ENCODE measurements at places on chromosomes 6 and 20.

DNA sequence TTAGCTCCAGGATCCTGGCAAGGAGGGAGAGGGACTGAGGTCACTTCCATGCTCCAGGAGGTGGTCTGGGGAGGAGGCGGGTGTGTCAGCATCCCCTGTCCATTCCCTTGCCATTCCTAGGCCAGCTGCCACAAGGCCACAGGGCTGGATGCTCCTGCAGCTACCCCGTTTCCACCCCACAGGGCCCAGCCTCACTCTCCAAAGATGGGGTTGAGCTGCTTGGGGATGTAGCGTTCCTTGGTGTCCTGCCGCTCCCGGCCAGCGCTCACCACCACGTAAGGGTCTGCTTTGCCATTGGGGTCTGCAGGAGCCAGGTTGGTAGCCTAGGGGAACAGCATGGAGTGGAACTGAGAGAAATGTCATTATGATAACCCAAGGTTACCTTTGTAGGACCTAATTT is 23.0 kb downstream of the ERGIC3 start:
- DNase-seq, result no peak

GRCh38 chr20:16434062-16434664 is 139.1 kb downstream of the KIF16B start:
- peak; percentile 21 for DNase-seq

GRCh38 chr6:48136856-48137255 is 25.9 kb upstream of the PTCHD4 start:
- DNase-seq, result no peak

DNA sequence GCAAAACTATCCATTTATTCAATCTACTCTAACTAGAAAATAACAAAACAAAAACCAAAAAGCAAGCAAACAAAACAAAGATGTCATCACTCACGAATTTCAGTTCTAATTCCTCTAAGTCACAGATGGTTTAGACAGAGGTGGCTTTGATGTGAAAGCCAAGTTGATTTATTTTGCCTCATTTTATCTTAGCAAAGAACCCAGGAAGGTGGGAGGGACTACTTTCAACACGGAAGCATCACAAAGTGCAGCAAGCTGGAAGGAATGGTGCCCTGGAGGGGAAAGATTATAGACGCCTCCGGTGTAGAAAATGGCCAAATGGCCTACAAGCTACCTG is 88.4 kb downstream of the LAMP5 start:
- no peak for DNase-seq

- no peak for DNase-seq
Observed at GRCh38 chr6:89085409-89086205, 5.1 kb downstream of the PNRC1 start.

DNA sequence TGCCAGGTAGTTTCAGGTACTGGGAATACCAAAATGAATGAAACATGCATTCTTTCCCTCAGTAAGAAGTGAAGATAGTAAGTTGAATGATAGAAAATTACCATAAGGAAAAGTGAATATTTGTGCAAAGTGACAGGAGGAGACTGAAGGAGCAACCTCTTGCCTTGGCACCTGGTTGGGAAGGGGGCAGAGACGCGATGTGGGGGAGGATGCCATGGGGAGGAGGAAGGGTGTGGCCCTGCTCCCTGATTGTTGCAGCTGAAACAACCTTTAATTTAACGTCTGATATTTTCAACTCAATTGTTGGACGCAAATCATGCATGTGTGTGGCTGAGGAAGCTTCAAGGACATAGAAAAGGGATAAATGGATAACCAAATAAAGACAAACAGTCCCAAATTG is 72.1 kb upstream of the ENPP5 start:
- no peak for DNase-seq

DNA sequence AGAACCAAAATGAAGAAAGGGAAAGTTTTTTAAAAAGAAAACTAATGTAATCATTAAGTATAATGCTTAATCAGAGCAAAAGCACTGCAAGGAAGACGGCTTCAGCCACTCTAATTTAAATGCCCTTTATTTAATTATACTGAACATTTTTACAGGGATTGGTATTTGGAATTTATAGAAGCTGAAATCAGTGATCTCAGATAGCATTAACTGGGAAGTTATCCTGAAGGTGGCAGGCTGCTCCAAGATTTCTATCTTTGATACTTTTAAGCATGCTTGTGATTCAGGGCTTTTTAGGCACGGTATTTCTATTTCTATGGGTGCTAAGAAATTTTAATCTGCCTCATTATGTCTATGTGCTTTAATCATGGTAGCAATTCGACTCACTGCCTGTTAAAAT is 1.3 kb upstream of the NDUFAF4 start:
- no peak for DNase-seq

DNA sequence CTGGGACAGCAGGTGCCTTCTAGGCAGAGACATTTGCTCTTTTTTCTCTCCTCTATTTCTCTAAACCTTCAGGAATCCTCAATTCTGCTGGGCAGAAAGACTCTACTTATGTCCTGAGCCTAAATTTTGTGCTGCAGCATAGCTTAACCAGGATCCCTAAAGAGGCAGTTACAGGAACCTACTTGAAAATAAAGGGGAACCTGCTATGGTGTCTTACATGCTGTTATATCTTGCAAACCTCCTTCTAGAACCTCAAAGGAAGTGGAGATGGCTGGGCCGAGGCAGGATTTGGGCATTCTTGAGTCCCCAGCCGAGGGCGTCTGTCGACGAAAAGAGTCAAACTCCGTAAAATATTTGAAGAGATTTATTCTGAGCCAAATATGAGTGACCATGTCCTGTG is 17.1 kb upstream of the GMNN start:
- DNase-seq, result no peak

DNA sequence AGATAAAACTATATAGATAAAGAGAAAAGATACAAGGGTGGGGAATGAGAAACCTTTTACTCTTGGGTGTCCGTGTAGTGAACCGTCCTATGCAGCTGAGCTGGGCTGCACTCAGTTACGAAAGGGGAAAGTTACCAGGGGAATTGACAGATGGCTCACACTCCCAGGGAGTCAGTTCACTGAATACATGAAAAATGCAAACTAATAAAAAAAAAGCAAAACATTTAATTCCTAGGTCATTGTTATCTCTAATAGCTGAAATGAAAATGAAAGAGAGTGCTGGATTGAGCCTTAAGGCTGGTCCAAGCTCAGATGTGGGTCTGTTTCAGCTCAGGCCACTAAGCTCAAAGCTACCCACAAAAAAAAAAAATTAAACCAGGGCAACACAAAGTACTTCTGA is 138.0 kb downstream of the THBS2 start:
- no peak for DNase-seq

DNA sequence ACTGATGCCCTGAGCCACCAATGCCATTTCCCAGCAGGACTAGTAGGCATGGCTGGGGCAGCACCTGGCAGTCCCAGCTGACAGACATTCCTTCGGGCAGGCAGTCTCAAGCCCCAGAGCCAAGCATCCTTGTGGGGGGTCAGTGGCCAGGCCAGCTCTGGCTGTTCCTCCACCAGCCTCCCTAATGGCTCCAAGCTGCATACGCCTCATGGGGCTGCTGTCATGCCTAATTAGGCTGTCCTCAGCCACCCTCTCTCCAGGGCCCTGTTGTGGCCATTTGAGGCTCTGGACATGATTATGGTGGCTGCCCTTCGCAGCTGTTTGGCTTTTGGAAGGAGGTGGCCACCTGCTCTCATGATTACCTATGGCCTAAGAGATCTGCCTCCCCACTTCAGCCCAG is 79.4 kb downstream of the DLGAP4 start:
- no peak for DNase-seq

DNA sequence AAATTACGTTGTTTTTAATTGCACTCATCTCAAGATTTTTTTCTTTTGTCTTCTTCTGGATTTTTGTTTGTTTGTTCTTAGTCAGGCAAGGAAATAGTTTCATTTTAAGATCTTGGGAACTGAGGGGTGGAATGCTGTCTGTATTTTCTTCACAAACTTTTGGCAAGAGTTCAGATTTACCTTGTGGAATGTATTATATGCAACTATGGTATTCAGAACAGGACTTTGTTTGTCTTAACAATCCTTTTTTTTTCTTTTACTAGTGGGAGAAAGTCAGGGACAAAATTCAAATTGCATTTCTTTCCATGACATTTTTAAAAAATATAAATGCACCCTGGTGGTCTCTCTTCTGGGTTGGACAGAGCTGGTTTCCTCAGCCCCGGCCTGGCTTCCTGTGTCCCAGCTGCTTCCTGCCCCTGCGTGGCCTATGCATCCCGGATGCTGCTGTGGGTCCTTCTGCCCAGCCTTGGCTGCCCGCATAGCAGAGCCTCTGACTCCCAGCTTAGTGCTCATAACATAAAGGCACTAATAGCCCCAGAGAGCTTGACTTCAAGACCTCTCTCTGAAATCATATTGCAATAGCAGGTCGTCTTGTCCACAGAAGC is 520.7 kb downstream of the QKI start:
- no peak for DNase-seq

- no peak for DNase-seq
Observed at GRCh38 chr6:109314313-109314712, 68.0 kb downstream of the CD164 start.

DNA sequence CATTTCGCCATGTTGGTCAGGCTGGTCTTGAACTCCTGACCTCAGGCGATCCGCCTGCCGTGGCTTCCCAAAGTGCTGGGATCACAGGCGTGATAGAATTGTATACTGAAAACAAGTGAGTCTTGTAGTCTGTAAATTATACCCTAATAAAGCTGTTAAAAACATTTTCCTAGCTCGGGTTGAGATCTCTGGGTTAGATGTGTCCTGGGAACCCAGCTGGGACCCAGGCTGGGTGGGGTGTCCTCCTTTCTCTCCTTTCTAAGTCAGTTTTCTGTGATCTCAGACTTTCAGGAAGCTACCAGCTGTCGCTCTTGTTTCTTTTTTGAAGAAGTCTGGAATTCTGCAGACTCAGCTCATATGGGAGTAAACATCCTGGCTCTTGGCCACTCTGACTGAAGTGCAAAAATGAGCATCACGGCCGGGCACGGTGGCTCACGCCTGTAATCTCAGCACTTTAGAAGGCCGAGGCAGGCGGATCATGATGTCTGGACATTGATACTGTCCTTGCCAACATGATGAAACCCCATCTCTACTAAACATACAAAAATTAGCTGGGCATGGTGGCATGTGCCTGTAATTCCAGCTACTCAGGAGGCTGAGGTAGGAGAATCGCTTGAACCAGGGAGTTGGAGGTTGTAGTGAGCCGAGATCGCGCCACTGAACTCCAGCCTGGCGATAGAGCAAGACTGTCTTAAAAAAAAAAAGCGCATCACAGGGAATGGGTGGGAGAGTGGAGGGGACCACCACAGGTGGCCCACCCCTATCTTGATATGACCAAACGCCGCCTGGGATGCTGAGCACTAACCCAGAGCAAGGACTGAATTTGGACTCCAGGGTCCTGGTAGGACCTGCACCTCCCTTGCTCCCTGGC is 9.9 kb upstream of the PCIF1 start:
- DNase-seq, result no peak

GRCh38 chr6:165098165-165098564 is 211.2 kb downstream of the C6orf118 start:
- no peak for DNase-seq

DNA sequence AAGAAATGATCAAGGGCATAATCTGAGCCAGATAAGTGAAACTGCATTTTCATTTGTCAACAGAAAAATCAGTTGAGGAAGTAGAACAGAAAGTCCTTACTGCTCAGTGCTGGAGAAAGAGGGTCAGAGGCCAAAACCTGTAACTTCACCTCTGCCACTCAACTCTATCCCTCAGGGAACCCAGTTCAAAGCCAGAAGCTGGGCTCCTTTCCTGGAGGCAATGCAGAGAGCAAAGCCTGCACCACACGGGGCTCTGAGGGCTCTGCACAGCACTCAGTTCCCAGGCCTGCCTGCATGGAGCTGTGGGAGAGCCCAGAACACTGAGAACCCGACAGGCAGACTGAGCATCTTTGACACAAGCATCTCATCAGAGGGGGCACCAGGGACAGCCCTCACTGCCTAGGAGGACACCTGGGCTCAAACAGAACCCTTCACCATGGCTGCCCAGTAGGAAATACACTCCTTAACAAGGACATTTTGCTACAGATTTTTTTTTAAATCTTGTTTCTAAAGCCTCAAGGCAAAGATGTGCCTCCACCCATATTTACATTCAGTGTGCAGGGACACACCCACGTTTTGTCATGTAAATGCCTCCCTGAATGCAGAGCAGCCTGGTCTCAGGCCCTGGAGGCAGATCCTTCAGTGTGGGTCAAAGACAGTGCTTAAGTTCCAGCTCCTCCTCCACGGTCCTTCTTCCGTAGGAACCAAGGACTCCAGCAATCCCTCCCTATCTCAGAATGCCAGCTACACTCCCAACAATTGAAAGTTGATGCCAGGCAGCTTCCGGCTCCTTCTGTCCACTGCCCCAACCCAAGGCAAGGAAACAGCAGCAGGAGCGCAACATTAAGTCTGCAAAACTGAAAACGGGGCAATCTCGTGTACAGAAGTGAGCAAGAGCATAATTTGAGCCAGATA is 6.6 kb downstream of the RNASET2 start:
- DNase-seq, result no peak

- DNase-seq, result no peak
Observed at GRCh38 chr6:22556266-22556665, 13.1 kb upstream of the HDGFL1 start.

All from stimulated activated CD4-positive, alpha-beta T cell treated with anti-CD3 and anti-CD28 coated beads, Interleukin-1b, Interleukin-23, amount 100 ng/mL, for 1 hour (primary cell).